ENCODE measurements at places on chromosomes 11 and 22. TPM values are rescaled to one million over a fixed set of nuclear protein-coding genes. Genes with fewer than 3 reads are reported as not detected.
A peak's percentile ranks its signal among the peaks of the same experiment; 100 is the strongest.

DNA sequence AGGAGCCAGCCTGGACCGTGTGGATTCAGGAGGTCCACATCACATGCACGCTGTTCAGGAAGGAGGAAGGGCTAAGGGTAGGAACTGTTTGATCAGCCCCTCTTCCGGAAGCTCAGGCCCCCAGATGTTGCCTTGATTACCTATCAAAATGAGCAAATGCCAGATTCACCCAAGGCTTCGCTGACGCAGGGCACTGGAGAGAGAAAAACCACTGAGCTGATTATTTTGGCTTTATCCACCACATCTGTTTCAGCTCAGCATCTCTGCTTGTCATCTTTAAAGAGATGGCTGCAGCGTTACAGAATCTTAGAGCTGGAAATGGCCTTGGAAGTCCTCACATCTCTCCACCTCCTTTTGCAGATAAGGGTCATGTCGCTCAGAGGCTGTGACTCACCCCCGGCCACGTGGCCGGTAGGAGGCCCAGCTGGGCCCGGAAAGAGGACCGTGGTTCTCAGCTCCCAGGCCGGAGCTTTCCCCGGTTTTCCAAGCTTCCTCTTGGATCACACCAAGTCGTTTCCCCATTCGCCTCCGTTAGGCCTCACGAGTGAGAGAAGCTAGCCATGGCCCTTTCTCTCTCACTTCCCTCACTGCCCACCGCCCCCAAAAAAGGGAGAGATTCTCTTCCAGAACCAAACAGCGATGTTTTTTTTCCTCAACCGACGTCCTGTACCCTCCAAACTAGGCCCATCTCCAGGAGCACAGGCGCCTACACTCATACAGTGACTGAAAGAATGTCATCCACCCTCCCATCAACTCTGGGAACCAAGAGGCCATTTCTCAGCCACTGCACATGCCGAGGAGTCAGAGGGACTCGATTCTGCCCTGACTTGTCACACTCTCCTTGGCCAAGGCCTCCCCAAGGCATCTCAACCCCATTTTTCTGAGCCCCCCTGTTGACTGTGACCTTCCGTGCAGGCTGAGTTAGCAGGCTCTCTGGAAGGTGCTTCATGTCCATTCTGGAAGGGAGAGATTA is 37.6 kb downstream of the LIF start:
- peak; percentile 83 for DNase-seq

DNA sequence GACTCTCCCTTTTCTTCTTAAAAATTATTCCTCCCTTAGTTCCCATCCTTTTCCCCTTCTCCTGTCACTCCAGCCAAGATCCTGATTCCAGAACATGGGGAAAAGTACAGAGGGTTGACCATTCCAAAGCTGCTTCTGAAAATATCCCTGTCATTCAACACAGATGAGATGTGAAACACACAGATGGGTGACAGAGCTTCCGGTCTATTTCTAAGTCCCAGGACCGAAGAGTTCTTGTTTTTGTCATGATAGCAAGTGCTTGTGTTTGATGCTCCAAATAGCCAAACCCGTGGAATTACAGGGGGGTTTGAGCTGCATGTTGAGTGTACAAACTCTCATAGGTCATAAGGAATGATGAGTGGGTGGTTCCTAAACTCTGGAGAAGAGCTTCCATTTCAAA is 57.9 kb downstream of the PARVA start:
- no peak for DNase-seq

DNA sequence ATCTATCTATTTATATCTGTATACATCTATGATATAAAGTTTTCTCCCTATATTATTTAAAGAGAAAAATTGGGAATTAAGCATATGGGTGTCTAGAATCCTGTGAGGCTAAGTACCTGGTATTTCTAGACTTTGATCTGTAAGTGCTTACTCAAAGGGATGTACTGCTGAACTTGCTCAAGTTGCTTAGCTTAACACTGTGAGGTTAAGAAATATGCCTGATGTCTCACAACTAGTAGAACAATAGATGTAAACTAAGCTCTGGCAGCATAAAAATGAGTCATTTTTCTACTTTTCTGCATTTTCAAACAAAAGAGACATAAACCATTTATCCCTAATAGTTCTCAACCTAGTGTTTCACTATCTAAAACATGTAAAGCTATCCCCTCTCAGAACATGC is 744.4 kb upstream of the ANO3 start:
- DNase-seq, result no peak

The TENM4 gene
- total RNA-seq, result 16.5 TPM

The CHCHD10 gene
- total RNA-seq, result 32.5 TPM

- no peak for DNase-seq
Observed at GRCh38 chr11:62018981-62019664, 51.7 kb upstream of the FTH1 start.

Data from sciatic nerve (tissue), 2 donors.